Osteocyte (in vitro differentiated cells): ENCODE measurements at places on chromosomes 11 and 22. TPM values are rescaled to one million over a fixed set of nuclear protein-coding genes. Genes with fewer than 3 reads are reported as not detected.

- peak; percentile 64 for DNase-seq
Measured at GRCh38 chr11:69229511-69229910, 64.4 kb upstream of the MYEOV start.

DNA sequence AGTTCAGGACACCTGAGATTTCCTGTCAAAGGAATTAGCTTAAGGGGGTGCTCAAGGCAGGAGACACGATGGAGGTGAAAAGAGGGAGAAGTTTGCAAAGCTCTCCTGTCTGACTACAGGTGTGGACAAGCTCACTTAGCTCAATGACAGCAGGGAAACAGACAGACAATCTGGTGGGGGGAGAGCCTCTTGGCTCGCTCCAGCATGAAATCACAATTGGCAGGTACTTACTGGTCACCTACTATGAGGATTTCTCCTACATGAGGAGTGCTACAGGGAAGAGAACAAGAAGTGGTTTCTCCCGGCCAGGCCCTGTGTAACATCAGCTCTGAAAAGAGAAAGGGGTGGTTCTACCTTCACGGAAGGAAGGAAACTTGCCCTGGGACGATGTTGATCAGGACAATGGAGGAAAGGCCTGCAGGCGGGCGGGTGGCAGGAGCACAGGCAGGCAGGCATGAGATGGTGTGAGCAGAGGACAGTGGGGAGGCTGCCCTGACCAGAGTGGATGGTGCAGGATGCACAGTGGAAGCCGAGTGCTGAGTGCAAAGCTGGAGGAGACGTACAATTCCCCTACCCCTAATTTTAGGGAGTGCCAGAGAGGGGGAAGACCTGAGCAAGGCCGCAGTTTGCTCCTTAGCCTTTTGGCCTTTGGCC is 57.9 kb upstream of the CRTAM start:
- no peak for DNase-seq

DNA sequence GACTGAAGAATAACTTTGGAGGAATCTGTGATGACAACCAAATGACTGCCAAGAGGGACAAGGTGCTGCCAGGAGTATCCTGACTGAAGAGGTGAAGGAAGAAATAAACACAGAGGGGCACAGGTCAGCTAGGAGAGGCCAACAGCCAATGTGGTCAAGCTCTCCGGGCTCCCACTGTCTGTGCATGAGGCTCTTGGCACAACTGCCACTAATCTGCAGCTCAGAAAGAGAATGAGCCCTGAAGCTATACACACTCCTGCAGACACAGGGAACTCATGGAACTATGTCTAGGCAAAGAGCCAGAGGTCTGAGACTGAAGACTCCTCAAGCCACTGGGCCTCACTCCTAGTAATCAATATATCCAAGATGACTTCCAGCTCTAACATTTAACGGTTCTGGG is 7.0 kb downstream of the THRSP start:
- DNase-seq, result no peak

GRCh38 chr11:33630936-33631748 is 69.5 kb downstream of the C11orf91 start:
- peak; percentile 44 for DNase-seq

- no peak for DNase-seq
Measured at GRCh38 chr22:45073064-45073463, 63.3 kb upstream of the PHF21B start.

GRCh38 chr22:40050258-40050657 is 55.5 kb downstream of the FAM83F start:
- no peak for DNase-seq

- no peak for DNase-seq
Measured at GRCh38 chr11:64842366-64842759, 2.1 kb downstream of the CDC42BPG start.

MMP7 gene
- total RNA-seq, result not detected in 2 replicates

SYCE3 gene
- not detected in 2 replicates for total RNA-seq

FIBIN gene
- total RNA-seq, result 45.4 and 47.9 TPM in 2 replicates

SEPTIN3 gene
- 0.42 and 0.46 TPM in 2 replicates for total RNA-seq

RIMBP3B gene
- total RNA-seq, result 0.47 and 0.59 TPM in 2 replicates

TMEM223 gene
- 14.5 and 15.2 TPM in 2 replicates for total RNA-seq
